ENCODE measurements at places on chromosomes 12 and 14.
A peak's percentile ranks its signal among the peaks of the same experiment; 100 is the strongest.

- no peak for DNase-seq
These were observed 22.8 kb downstream of the UTP20 start for GRCh38 chr12:101302741-101303140.

DNA sequence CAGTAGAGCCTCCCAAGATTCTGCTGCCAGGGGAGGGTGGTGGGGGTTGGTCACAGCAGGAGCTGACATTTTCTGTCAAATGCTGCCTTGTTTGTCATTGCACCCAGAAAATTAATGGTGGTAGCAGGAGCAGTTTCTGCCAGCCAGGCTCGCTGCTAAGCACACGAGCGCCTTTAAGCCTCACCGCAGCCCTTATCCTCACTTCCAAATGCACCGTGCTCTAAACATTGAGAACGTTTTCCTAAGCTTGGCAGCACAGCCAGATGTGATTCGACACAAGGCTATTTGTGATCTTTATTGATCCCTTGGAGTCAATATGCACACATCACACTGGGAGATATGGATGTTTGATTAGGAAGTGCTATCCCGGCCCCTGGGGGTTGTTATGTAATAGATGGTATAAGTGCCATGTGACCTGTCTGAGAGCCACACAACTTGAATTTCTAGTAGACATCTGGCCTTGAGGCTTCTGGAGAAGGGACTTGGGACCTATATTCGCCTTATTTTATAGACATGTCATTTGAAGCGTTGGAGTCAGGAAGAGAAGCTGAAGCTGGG lies 31.6 kb upstream of the BEGAIN start:
- no peak for DNase-seq

DNA sequence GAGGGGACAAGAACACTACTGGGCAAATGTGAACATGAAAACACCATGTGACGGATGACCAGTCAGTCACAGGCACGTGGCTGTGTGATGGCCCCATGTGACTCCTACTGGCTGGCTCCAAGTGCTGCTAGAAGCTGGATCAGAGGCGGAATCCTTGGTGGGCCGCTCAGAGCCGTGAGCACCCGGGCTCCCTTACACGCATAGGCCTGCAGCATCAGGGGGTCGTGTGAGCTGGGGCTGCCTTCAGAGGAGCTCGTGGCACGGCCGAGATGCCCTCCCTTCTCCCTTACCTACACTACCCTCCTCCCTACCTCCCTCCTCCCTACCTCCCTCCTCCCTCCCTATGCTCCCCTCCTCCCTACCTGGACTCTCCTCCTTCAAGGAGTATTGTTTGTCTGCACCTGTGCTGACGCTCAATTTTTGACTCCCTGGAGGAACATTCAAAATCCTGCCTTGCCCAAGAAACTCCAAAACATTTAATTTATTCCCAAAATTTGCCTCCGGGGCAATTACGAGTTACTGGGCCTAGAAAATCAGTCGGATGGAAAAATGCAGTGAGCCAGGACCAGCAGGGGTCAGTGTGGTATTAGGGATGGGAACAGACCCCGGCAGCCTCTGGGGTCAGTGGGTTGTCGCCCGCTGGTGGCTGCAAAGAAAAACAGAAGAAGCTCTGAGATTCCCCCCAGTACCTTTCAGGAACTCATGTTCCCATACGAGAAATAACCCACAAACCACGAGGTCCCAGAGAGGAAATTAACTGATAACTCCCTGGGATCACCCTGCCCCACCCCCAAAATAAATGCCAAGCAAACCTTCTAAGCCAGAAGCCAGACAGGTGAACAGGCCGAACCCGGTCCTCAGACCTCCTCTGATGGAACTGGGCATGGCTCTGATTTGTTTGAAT lies 61.3 kb downstream of the C14orf132 start:
- DNase-seq: peak; percentile 68

DNA sequence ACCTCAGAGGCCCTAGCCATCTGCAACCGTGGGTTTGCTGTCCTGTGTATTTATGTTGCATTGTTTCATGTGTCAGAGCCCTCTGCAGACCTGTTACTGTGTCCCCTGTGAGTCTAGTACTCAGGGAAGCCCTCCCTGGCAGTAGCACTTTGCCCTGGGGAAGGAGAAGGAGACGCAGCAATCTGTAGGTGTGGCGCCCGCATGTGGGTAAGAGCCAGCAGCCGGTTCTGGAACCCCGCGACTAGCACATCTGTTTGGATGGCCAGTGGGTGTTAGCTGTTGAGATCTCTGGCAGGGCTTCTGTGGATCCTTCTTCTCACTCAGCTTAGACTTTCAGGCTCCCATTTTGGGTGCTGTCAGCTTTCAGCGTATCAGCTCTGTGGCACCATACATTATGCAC lies 57.0 kb downstream of the TECPR2 start:
- no peak for DNase-seq

GRCh38 chr12:131223791-131224225 lies 270.1 kb downstream of the ADGRD1 start:
- no peak for DNase-seq

GRCh38 chr12:122006186-122006926 lies 15.3 kb upstream of the BCL7A start:
- DNase-seq: no peak
